Adipocyte (in vitro differentiated cells): ENCODE measurements at places on chromosomes 13 and 19.

DNA sequence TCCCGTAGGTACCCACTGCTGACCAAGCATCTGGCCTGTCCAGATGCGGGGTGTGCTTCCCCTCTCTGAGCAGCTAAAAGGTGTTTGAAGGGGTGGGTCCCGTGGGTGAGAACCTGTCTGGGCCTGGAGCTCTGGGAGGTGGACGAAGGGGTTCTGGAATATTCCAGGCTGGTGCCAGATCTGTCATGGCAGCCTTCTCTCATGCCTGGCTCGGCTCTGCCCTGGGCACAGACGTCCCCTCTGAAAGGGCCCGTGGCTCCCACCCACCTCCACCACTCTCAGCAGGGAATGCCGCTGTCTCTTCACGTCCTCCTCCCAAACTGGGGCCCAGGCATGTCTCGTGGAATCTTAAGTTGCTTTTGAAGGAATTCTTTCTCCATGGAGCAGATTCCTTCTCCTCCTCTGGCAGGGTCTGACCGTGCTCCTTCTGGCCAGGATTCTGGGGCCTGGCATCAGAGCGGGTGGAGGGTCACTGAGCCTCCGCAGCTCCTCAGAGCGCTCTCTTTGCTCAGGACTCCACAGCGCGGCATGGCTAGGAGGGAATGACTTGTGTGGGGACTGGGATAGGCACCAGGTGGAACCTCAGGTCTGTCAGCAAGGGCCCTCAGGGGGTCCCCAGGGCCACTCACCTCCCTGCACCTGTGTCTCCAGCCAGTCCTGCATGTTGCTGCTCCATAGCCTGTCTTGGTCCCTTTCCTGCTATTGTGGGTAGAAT, 5.9 kb upstream of the MCF2L start:
- DNase-seq, result no peak

DNA sequence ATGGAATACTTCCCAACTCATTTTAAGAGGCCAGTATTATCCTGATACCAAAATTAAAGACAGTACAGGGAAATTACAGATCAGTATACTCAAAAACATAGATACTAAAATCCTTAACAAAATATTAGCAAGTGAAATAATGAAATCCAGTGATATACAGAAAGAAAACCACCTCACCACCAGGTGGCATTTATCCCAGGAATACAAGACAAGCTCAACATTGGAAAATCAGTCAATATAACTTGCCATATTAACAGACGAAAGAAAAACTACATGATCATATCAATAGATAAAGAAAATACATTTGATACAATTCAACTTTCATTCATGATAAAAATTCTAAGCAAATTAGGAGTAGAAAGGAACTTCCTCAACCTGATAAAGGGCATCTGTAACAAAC, 6.7 kb upstream of the GNA15 start:
- peak; percentile 75 for DNase-seq

GRCh38 chr19:18102916-18103542, 5.5 kb downstream of the MAST3 start:
- no peak for DNase-seq

GRCh38 chr13:30266756-30267155, 40.6 kb downstream of the KATNAL1 start:
- DNase-seq, result no peak

GRCh38 chr19:45097776-45098520, 5.0 kb downstream of the PPP1R37 start:
- peak; percentile 79 for DNase-seq

- peak; percentile 78 for DNase-seq
These were observed 200.9 kb upstream of the TMTC4 start for GRCh38 chr13:100875392-100876043.
